RPMI8226 (cell line): ENCODE measurements at places on chromosomes 2 and 18.

GRCh38 chr2:195842932-195843331 lies 185.9 kb downstream of the SLC39A10 start:
- DNase-seq, result no peak

DNA sequence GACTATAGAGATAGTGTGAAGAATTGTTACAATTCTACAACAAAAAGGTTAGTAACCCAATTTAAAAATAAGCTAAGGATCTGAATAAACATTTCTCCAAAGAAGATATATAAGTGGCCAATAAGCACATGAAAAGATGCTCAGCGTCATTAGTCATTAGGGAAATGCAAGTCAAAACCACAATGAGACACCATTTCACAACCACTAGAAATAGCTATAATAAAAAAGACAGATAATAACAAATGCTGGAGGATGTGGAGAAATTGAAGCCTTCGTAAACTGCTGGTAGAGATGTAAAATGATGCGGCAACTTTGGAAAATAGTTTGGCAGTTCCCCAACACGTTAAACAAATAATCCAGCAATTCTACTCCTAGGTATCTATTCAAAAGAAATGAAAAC lies 366.5 kb upstream of the POU3F3 start:
- DNase-seq, result no peak

DNA sequence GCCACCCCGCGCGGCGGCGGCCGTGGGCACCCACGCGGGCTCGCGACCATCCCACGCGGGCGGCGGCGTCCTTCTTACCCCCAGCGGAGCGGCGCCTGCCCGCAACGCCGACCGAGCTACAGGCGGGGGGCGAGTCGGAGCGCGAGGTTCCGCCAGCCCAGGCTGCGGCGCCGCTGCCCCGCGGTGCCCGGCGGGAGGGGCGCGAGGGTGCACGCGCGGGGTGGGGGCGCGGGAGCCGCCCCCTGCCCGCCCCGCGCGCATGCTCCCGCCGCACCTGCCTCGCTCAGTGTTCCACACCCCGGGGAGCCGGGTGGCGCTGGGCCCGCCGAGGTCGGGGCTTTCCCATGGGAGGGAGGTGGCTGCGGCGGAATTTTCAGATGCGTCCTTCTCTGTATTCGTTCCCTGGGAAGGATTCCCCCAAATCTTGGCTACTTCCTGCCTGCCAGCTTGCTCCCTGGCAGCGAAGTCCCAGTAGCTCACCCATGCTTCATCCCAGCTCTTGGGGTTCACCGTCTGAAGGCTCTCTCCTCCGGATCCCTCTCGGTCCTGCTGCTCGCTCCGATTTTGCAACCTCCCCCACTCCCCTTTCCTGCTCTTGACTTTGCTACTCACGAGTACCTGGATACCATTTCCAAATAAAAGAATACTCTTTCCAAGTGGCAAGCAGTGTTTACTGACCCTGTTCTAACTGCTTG lies at the start of gene L3MBTL4:
TSS of gene L3MBTL4 (minus strand) at position 189 of the 695 bp plus-strand sequence. CDS start 103,286 bp downstream, outside the sequence.
- DNase-seq, result peak; percentile 32

DNA sequence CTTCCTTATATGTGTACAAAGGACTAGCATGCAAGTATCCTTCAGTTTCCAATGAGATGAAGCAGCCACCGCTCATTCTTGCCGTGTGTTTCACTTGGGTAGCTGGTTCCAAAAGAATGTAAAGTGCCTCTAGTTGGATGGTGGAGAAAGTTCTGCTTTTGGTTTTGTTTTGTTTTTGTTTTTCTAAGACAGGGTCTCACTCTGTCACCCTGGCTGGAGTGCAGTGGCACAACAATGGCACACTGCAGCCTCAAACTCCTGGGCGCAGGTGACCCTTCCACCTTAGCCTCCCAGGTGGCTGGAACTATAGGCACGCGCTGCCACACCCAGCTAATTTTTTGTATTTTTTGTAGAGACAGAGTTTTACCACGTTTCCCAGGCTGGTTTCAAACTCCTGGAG lies 8.3 kb downstream of the ANXA4 start:
- DNase-seq, result no peak

GRCh38 chr2:47457268-47457667 lies 54.3 kb downstream of the MSH2 start:
- DNase-seq, result no peak

GRCh38 chr2:164818149-164819136 lies 23.2 kb downstream of the COBLL1 start:
- no peak for DNase-seq

GRCh38 chr2:204078003-204078698 lies 141.6 kb downstream of the ICOS start:
- DNase-seq, result no peak

DNA sequence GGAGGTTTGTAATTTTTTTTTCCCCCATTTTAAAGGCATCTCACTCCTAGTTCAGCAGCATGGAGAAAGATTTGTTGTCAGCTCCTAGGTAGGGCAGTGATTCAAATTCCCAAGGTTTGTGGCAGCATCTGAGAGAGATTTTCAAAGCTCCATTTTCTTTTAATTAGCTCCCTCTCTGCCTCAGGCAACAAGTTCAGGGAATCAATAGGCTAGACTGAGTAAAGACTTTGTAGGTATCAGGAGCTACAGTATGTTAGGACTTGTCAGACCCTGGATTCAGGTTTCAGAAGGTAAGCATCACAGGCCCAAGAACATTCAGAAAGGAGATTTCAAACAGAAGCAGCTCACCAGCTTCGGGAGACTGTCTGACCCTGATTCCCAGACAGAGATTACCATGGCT lies 273.3 kb upstream of the ERBB4 start:
- DNase-seq, result no peak

GRCh38 chr2:143117225-143117624 lies 12.0 kb upstream of the ARHGAP15 start:
- DNase-seq, result no peak

- DNase-seq, result no peak
Measured at GRCh38 chr2:72954376-72955227, 37.3 kb downstream of the EMX1 start.

DNA sequence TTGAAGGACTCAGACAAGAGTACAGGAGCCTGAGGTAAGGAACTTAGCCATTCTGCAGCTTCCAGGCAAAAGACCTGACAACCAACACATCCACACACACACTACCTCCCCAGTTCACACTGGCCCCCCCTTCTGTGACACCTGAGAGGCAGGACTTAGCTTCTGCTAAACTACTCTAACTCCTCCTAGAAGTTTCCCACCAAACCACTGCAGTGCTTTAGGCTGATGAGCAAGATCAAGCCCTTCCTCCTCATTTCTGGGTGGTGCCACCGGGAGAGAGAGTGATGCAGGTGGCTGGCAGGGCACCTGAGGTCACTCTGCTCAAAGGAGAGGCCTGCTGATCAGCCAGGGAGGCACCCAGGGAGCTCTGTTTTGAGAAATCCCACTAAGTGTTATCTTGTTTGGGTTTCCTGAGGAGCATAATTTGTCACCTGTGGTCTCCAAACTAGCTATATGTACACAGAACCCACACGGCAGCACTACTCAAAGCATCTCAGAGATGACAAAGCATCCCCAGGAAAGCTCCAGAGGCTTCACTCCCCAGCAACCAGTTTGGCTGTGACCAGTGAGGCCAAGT lies 188.4 kb downstream of the MYO5B start:
- peak; percentile 15 for DNase-seq

- DNase-seq, result peak; percentile 77
Measured at GRCh38 chr2:40281021-40281940, 170.6 kb downstream of the SLC8A1 start.
